Mucosa of descending colon (tissue), 3 donors: ENCODE measurements at places on chromosomes 5 and 9. TPM values are rescaled to one million over a fixed set of nuclear protein-coding genes. Genes with fewer than 3 reads are reported as not detected.

TRMT10B gene
- 14.8 TPM for total RNA-seq

FGF1 gene
- total RNA-seq = 3.5 TPM

TMC1 gene
- 0.17 TPM for total RNA-seq

CTXN3 gene
- total RNA-seq = not detected

TAF1L gene
- total RNA-seq = not detected

PTPRD gene
- 52.7 TPM for total RNA-seq

TTF1 gene
- total RNA-seq = 9.1 TPM

DMRT3 gene
- total RNA-seq = not detected

PCA3 gene
- total RNA-seq = not detected
